ENCODE measurements at places on chromosomes 7 and 10. TPM values are rescaled to one million over a fixed set of nuclear protein-coding genes. Genes with fewer than 3 reads are reported as not detected.

DNA sequence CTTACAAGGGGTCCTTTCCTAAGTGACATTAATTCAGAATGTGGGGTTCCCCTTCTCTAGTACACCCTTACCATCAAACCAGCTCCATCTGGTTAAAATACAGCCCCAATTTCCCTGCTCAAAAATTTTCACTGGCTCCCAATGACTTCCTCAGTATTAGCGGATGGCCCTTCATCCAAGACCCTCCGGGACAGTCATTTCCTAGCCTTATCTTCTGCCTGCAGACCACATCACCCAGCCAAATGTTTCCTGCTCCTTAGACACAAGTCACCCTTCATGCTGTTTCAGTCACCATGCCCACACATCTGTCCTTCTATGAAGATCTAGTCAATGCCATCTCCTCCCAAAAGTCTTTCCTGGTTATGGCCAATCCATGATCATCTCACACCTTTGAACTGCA lies 45.2 kb downstream of the PARD3 start:
- no peaks in the 10 kb centered on the region for H3K4me1 ChIP-seq
- H3K27me3 ChIP-seq, result no peaks in the 10 kb centered on the region
- H3K36me3 ChIP-seq, result no peaks in the 10 kb centered on the region

GHRHR gene
- total RNA-seq, result not detected

DNA sequence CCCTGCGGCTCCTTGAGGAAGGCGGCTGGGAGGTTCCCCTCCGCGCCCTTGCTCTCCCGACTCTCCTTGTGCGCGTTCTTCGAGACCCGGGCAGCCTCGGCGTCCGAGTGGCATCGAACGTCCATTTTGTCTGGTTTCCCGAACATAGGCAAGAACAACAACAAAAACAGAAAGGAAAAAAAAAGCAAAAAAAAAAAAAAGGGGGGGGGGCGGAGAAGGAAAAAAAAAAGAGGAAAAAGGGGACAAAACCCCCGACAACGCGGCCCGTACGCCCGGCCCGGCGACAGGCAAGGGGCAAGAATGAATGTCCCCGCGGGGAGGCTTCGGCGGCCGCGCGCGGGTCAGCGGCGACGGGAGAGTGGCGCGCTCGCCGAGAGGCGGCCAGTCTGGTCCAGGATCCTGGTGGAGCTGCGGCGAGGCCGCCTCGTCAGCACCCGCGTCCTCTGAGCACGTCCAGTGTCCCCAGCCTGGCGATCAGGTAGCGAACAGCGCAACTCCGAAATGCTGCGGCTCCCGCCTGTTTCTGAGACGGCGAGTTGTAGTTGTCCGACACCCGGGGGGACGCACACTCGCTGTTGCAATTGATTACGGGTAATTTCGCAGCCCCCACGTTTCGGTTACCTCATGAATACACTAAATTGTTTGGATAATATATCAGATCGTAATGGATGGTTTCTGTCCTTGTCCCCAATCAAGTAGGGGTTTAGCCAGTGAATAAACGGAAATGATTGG lies at the start of gene VAX1:
Gene VAX1 (minus strand): TSS at position 360 of the 732 bp plus-strand sequence. CDS start 214 bp downstream, at position 146.
- H3K27ac ChIP-seq, result no peak within 1 kb of the TSS
- H3K4me1 ChIP-seq, result no peaks in the 10 kb centered on the region
- DNase-seq, result no peak
- no peak within 1 kb of the TSS for H3K4me3 ChIP-seq
- H3K27me3 ChIP-seq, result peaks cover 28% of the 10 kb centered on the region
- H3K36me3 ChIP-seq, result no peaks in the 10 kb centered on the region

DNA sequence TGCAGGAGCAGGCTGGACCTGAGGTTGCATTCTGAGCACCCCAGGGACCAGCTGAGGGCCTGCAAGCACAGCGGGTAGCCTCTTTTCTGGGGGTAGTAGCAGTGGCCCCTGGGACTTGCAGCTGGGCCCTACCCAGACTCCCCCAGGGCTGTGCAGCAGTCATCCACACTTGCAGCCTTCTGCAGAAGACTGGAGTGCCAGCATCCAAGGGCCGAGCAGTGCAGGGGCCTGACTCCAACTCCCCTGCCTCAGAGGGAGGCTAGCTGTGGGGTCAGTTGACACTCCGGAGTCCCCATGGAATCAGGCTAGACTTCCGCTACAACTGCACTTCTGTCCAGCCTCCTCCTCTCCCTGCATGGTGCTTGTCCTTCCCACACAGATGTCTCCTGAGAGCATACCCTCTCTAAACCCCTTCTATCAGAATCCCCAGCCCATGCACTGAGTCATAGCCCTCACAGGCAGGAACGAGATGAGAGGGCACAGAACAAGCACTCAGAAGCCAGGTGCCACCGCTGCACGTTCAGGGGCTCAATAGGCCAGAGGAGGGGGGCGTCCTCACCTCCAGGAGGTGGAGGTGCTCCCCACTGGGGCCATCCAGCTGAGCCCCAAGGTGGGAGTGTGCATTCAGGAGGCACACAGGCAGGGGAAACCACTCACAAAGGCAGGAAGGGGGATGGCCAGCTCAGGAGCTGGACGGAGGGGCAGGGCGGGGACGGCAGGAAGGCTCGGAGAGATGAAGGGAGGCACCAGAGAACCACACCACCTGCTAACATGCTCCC lies 7.5 kb downstream of the RASGEF1A start:
- no peak overlapping the region for H3K27ac ChIP-seq
- H3K4me3 ChIP-seq, result no peak overlapping the region
- peaks cover 16% of the 10 kb centered on the region for H3K4me1 ChIP-seq
- no peaks in the 10 kb centered on the region for H3K36me3 ChIP-seq

PCGF6 gene
- 17.6 TPM for total RNA-seq

ADAM22 gene
- total RNA-seq, result 4.3 TPM

GRCh38 chr7:48621076-48621475 lies 303.3 kb upstream of the CDC14C start:
- no peaks in the 10 kb centered on the region for H3K27me3 ChIP-seq
- no peaks in the 10 kb centered on the region for H3K4me1 ChIP-seq

GRCh38 chr10:4845766-4846165 lies 19.8 kb downstream of the AKR1E2 start:
- H3K36me3 ChIP-seq, result no peaks in the 10 kb centered on the region
- no peaks in the 10 kb centered on the region for H3K4me1 ChIP-seq

GRCh38 chr10:78025685-78026364 lies 3.5 kb downstream of the POLR3A start:
- H3K27ac ChIP-seq, result no peak overlapping the region
- H3K4me1 ChIP-seq, result peaks cover 18% of the 10 kb centered on the region
- no peaks in the 10 kb centered on the region for H3K27me3 ChIP-seq
- H3K4me3 ChIP-seq, result no peak overlapping the region
- H3K36me3 ChIP-seq, result peaks cover 45% of the 10 kb centered on the region
- DNase-seq, result no peak

DNA sequence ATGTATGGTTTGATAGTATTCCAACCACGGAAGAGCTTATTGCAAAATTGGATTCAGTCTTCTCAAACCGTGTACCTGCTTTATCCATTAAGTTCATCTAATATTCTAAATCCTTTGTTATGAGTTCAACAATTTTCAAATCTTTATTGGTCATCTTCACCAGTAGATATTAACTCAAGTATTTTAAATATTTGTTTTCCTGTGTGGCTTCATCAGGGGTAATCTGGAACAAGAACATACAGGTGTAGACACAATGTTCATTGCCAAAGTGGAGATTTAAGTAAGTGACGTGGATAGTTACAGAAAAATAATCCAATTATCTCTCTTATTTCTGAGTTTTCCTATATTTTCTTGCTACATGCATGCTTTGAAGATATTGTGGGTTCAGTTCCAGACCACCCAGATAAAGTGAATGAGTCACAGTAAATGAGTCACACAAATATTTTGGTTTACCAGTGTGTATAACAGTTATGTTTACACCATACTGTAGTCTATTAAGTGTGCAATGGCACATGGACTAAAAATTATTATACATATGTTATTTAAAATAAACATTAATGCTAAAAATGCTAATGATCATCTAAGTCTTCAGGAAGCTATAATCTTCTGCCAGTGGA lies 429.0 kb upstream of the POT1 start:
- no peaks in the 10 kb centered on the region for H3K27me3 ChIP-seq
- H3K4me3 ChIP-seq, result no peak overlapping the region
- H3K4me1 ChIP-seq, result no peaks in the 10 kb centered on the region
- H3K36me3 ChIP-seq, result no peaks in the 10 kb centered on the region
- no peak for DNase-seq

- no peaks in the 10 kb centered on the region for H3K36me3 ChIP-seq
- DNase-seq, result no peak
- peaks cover 3% of the 10 kb centered on the region for H3K4me1 ChIP-seq
- no peak overlapping the region for H3K27ac ChIP-seq
These were observed 113.8 kb upstream of the LANCL2 start for GRCh38 chr7:55251313-55251712.

DNA sequence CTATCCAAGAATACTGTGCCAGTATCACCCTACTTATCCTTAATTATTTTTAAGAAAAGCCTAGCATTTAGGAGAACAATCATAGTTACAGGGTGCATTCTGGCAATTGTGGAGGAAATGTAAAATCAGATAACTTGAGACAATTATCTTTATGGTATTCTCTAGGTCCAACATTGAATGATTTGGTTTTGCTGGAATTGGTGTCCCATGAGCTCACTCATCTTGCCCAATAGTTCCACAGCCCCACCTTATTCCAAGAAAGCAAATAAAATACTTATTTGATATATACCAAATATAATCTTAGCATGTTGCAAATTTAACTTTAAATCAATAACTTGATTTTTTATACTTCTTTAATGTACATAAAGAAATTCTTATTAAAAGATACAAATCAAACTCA lies 65.3 kb downstream of the DGKB start:
- no peaks in the 10 kb centered on the region for H3K4me1 ChIP-seq
- DNase-seq, result no peak
- H3K27me3 ChIP-seq, result no peaks in the 10 kb centered on the region
- no peaks in the 10 kb centered on the region for H3K36me3 ChIP-seq

DNA sequence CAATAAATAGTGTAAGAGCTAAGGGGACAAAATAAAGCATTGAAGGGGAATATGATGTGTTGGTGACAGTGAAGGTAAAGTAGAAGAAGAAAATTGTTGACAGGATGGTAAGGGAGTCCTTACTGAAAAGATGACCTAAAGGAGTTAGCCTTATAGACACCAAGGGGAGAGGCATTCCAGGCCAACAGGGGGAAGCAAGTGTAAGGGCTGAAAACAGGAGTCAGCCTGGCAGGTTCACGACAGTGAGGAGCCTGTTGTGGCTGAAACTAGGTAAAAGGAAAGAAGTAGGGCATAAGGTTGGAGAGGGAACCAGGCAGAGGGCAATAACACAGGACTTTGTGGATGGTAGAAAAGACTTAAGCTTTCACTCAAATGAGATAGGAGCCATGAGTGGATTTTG lies 34.0 kb downstream of the PNLIPRP3 start:
- H3K36me3 ChIP-seq, result no peaks in the 10 kb centered on the region
- no peak overlapping the region for H3K4me3 ChIP-seq
- no peaks in the 10 kb centered on the region for H3K4me1 ChIP-seq
- no peak for DNase-seq

- H3K27ac ChIP-seq, result no peak overlapping the region
- no peaks in the 10 kb centered on the region for H3K36me3 ChIP-seq
- H3K4me3 ChIP-seq, result no peak overlapping the region
- no peaks in the 10 kb centered on the region for H3K4me1 ChIP-seq
- no peaks in the 10 kb centered on the region for H3K27me3 ChIP-seq
- DNase-seq, result no peak
These were observed 44.8 kb downstream of the MYOF start for GRCh38 chr10:93437086-93437945.

DNA sequence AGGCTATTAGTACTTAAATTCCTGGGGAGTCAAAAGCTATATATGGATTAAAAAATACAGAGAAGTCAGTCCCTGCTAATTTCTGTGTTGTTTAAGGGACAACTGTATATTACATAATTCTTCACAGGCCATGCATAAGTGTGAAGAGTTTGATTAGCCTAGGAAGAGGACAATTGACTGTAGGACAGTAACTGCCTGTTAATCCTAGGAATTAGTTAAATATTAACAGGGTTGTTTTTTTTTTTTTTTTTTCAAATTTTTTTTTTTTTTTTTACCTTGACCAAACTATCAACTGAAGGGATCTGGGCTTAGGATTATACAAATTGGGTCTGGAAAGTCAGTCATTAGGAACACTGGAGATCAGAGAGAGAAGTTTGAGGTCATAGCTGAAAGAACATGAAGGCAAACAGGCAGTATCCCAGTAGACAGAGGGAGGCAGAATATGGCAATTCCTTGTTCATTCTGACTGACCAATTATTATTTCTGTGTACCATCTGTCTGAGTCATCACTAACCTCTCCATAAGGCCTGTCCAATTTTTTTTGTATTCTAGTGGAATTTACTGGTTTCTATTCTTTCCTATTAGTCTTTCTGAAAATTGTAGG lies 1139.2 kb downstream of the SORCS1 start:
- no peaks in the 10 kb centered on the region for H3K36me3 ChIP-seq
- H3K4me3 ChIP-seq, result no peak overlapping the region
- no peak for DNase-seq
- H3K27me3 ChIP-seq, result no peaks in the 10 kb centered on the region

- H3K27ac ChIP-seq, result no peak overlapping the region
- H3K4me1 ChIP-seq, result peaks cover 4% of the 10 kb centered on the region
- no peak overlapping the region for H3K4me3 ChIP-seq
- no peaks in the 10 kb centered on the region for H3K36me3 ChIP-seq
- H3K27me3 ChIP-seq, result peaks cover 5% of the 10 kb centered on the region
These were observed 28.6 kb upstream of the PPP2R2D start for GRCh38 chr10:131872011-131872826.

CDH23 gene
- 0.78 TPM for total RNA-seq

DNA sequence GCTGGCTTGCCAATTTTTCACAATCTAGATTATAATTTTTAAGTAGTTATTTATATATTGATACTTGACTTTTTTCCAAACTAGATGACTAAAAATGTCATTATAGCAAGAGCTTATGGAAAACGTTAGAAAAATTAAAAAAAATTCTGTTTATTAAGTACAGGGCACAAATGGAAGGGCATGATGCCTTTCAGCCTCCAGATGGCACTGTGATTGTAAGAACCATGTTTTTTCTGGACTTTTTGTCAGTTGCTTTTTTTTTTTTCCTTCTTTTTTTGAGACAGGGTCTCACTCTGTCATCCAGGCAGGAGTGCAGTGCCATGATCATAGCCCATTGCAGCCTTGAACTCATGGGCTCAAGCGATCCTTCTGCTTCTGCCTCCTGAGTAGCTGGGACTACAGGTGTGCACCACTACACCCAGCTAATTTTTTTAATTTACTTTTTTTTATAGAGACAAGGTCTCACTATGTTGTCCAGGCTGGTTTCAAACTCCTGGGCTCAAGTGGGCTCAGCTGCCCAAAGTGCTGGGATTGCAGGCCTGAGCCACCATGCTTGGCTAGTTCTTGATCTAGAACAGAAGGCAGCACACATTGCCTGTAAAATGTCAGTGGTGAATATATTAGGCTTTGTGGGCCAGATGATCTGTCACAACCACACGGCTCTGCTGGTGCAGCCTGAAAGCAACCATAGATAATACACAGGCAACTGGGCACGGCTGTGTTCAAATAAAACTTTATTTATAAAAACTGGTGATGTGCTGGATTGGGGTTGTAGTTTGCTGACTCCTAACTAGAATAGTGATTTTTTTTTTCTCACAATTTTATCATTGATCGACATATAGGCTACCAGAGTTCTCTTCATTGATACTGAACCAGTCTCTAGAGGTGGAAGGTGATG lies 27.4 kb downstream of the UCMA start:
- H3K4me1 ChIP-seq, result no peaks in the 10 kb centered on the region
- no peak for DNase-seq
- H3K27me3 ChIP-seq, result no peaks in the 10 kb centered on the region
- no peak overlapping the region for H3K4me3 ChIP-seq
- no peak overlapping the region for H3K27ac ChIP-seq

FAM25G gene
- total RNA-seq, result not detected

GRCh38 chr10:51137756-51138529 lies 63.7 kb downstream of the PRKG1 start:
- H3K36me3 ChIP-seq, result no peaks in the 10 kb centered on the region
- H3K4me1 ChIP-seq, result no peaks in the 10 kb centered on the region

GRCh38 chr10:95729323-95730055 lies 26.5 kb upstream of the ENTPD1 start:
- H3K4me1 ChIP-seq, result no peaks in the 10 kb centered on the region
- H3K4me3 ChIP-seq, result no peak overlapping the region
- no peaks in the 10 kb centered on the region for H3K27me3 ChIP-seq
